ENCODE measurements at places on chromosomes 1 and 21.

- DNase-seq: no peak
These were observed 17.6 kb upstream of the PLA2G5 start for GRCh38 chr1:20052386-20052785.

DNA sequence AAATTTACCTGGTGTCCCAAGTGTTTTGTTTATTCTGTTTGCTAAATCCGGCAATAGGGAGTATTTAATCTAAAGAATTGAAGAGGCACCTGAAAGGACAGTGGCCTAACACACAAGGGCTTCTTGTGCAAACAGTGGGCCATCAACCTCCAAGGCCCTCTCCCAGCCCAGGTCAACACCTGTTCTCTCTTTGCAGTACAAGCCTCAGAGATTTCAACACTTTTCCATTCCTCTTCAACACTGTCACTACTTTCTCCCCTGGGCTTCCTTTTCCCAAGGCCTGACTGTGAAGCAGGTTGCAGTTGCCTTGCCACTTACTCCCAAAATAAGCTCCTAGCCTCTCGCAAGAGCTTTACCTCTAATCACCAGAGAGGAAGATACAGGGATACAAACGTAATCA lies 3.2 kb upstream of the SNAPIN start:
- no peak for DNase-seq

- peak; percentile 62 for DNase-seq
These were observed 3.1 kb upstream of the SELENON start for GRCh38 chr1:25796811-25797458.

- DNase-seq: no peak
These were observed 31.4 kb downstream of the KCNC4 start for GRCh38 chr1:110241516-110241915.
